NCI-H1417 (cell line): ENCODE measurements at places on chromosomes 7 and 10.

GRCh38 chr10:61899069-61899531 lies 2.4 kb upstream of the ARID5B start:
- peak; percentile 39 for DNase-seq

DNA sequence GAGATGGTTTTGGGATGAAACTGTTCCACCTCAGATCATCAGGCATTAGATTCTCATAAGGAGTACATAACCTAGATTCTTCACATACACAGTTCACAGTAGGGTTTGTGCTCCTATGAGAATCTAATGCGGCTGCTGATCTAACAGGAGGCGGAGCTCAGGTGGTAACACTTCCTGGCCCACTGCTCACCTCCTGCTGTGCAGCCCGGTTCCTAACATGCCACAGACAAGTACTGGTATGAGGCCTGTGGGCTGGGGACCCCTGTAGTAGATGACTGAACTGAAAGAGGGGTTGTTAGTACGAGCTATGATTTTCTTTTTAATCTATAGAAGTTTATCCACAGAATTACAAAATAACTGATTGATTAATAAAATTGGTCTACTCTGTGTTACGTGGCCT lies 48.1 kb downstream of the DGKB start:
- DNase-seq: no peak

DNA sequence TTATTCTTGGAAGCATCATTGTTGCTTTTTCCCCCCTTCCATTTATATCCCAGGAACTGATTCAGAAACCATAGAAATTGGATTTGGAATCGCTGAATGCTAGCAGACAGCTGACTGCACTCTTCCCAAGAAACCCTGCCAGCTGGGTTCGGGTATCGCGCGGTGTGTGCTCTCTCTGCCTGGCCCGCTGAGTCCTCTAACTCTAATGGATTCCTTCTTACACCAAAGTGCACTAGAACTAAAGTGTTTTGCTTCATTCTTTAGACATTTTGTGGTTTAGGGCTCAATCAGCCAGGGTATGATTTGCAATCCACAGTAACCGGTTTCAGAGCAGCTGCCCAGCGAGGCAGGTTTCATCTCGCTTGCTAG lies 92.2 kb downstream of the EGFR start:
- peak; percentile 87 for DNase-seq

GRCh38 chr10:43922335-43923280 lies 273.9 kb upstream of the ZNF32 start:
- DNase-seq: no peak

GRCh38 chr7:84025332-84025927 lies 169.2 kb downstream of the SEMA3A start:
- no peak for DNase-seq

GRCh38 chr10:118958984-118959925 lies 70.3 kb upstream of the NANOS1 start:
- DNase-seq: no peak

GRCh38 chr7:70361821-70362220 lies 763.5 kb downstream of the AUTS2 start:
- no peak for DNase-seq

GRCh38 chr10:131201741-131202515 lies 109.6 kb downstream of the TCERG1L start:
- DNase-seq: no peak

GRCh38 chr10:124791547-124792348 lies at the start of gene EEF1AKMT2:
Gene EEF1AKMT2 (minus strand): TSS chr10:124791887. CDS start chr10:124791833, 54 bp downstream.
- peak; percentile 86 for DNase-seq

DNA sequence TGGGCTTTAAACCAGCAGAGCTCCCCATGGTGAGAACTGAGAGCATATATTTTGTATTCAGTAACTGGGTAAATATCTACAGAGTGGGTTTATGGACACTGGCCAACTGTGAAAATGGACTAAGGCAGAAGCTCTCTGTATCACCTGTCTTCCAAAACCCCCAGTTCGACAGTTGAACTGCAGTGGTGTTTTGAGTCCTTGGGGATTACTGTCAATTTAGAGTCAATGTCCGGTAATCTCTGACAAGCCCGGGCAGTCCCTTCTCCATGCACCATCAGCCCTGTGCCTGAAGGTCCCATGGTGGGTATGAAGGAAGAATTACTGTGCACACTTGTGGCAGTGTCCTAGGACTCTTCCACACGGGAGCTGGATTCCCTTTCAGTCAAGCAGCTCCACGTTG lies 235.0 kb downstream of the CCSER2 start:
- DNase-seq: no peak

DNA sequence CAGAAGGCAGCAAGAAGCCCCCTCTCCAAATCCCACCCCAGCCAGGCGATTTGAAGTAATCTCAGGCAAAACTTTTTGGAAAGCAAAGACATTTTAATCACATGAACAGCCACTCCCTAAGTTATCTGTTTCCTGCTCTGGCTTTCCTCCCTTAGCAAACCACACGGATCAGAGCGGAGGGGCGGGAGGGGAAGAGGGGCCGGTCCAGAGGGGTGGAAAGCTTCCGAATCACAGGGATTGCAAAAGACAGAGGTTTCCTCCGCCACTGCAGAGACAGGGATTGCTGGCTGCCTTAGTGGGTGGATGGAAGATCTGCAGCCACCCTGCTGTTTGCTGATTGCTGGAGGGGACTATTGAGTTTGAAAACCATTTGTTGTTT lies 41.2 kb downstream of the ZCCHC24 start:
- DNase-seq: no peak

GRCh38 chr7:101278461-101279292 lies 33.8 kb upstream of the FIS1 start:
- DNase-seq: no peak

DNA sequence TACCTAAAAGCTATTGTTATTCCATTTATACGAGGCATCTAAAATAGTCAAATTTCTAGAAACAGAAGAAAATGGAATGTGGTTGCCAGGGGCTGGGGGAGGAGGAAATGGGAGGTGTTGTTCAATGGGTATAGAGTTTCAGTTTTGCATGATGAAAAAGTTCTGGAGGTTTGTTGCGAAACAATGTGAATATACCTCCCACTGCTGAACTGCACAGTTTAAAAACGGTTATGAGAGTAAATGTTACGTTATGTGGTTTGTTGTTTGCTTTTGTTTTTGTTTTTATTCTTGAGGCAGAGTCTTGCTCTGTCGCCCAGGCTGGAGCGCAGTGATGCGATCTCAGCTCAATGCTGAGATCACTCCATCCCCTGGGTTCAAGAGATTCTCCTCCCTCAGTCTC lies 64.9 kb upstream of the NRBF2 start:
- no peak for DNase-seq
